ENCODE measurements at places on chromosomes 1 and 21.

DNA sequence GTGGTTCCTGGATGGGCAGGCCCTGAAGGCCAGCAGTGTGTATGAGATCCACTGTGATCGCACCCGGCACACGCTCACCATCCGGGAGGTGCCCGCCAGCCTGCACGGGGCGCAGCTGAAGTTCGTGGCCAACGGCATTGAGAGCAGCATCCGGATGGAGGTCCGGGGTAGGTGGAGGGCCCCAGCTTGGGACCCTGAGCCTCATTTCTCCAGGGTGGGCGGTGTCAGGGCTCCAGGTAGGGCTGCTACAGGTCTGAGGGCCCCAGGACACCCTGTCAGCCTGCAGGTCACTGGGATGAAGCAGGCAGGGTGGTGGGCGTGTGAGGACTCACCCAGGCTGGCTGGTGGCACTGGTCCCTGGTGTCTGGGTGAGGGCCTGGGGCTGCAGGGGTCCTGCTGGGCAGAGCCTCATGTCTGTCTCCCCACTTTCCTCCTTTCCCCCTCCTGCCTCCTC, 7.8 kb downstream of the OBSCN start:
- no peak for DNase-seq

- no peak for DNase-seq
Measured at GRCh38 chr1:56901716-56902115, 47.1 kb downstream of the C8A start.

DNA sequence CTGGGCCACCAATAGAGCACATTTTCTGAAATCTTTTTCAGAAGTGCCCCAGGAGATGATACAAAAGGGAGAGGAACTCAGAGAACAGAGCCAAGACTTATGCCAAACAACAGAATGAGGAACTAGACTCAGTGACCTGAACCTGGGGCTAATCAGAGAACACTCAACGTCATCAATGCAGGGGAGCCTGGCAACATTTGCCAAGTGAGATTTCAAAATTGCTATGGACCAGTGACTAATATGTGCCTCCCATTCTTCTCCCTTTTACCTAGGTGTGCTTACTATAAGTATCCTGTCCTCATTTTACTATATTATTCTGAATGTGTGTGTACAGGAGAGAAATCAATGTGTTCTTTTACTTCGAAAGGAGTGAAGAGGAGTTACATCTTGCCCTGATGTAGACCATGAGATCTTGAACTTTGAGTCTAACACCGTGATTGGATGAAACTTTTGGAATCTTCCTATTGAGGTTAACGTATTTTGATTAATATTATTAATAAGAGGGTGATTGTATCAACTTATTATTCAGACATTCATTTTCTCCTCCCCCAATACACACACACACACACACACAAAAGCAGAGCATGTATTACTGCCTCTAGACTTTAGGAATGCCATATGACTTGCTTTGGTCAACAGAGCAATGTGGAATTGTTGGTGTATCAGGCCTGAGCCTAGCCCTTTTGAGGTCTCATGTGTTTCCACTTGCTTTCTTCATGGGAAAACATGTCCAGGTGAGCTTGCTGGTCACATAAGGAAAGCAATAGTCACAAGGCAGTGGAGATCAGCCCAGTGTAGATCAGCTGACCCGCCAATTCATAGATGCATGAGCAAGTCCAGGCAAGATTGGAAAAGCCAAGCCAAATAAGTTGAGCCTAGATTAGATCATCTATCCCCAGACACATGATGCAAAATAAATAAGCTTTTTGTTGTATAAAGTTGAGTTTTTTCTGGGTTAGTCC, 80.3 kb upstream of the ETS2 start:
- no peak for DNase-seq

GRCh38 chr21:33244082-33244778, 14.5 kb downstream of the IFNAR2 start:
- no peak for DNase-seq

DNA sequence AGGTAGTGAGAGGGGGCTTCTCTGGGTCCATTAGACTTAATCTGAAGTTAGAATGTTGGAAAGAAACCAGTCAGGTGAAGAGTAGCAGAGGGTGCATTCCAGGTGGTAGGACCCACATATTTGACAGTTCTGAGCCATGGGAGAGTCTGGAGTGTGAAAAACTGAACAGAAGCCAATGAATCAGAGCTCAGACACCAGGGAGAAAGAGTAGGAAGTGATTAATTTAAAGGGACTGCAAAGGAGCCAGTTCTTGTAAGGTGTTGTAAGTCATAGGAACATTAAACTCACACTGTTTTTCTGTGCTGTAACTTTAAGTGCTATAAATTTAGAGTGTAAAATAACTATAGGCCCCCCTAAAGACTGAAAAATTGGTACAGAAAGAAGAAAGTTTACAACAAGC, 5.9 kb upstream of the DHX9 start:
- DNase-seq = no peak

- no peak for DNase-seq
Measured at GRCh38 chr21:24367936-24368335, 1239.3 kb downstream of the MRPL39 start.

DNA sequence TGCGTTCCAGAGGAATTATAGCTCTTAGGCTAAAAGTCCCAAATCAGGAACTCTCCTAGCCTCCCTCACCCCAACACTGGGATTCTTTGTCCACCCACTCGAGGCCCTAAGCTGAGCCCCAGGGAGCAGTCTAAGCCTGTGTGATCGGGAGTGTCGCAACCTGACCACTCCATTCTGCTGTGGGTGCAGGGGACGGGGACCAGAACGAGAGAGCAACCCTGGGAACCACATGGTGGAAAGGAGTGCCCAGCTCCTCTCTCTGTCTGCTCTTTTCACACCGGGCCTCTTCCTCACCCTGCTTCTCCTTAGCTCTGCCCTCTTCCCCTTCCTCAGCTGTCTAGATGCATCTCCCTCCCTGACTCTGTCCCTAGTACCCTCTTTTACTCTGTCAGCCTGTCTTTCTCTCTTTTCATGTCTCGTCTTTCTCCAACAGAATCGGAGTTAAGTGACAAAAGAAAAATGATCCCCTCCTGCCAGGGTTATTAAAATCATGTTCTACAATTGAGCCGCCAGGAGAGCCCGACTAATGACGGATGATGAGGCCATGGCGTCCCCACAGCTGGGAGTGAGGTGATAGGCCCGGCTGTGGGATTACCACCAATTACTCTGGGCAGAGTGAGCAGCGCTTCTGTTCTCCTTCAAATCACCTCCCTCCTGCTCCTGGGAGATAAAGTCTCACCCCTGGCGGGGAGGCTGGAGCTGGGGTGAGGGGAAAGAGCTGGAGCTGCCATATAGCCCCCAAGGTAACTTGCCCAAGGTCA, 34.5 kb upstream of the CSF3R start:
- no peak for DNase-seq

GRCh38 chr1:107246775-107247345, 106.0 kb downstream of the NTNG1 start:
- no peak for DNase-seq

GRCh38 chr1:229614701-229615100, 11.2 kb downstream of the TAF5L start:
- DNase-seq = no peak

DNA sequence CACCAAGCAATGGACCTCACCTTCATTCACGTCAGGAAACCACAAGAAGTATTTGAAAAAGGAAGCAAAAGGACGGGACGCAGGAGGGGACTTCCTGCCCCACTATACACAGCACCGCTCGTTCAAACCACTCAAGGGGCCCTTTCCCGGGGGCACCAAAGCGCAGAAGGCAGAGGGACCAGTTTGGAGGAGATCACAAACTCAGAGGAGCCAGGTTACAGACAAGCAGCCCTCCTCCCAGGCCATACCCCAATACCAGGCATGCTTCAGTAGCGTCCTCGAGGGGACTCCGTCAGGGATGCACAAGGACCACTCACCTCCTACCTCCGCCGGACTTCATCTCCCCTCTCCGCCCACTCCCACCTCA, 685 bp downstream of the CRTC2 start:
- no peak for DNase-seq

DNA sequence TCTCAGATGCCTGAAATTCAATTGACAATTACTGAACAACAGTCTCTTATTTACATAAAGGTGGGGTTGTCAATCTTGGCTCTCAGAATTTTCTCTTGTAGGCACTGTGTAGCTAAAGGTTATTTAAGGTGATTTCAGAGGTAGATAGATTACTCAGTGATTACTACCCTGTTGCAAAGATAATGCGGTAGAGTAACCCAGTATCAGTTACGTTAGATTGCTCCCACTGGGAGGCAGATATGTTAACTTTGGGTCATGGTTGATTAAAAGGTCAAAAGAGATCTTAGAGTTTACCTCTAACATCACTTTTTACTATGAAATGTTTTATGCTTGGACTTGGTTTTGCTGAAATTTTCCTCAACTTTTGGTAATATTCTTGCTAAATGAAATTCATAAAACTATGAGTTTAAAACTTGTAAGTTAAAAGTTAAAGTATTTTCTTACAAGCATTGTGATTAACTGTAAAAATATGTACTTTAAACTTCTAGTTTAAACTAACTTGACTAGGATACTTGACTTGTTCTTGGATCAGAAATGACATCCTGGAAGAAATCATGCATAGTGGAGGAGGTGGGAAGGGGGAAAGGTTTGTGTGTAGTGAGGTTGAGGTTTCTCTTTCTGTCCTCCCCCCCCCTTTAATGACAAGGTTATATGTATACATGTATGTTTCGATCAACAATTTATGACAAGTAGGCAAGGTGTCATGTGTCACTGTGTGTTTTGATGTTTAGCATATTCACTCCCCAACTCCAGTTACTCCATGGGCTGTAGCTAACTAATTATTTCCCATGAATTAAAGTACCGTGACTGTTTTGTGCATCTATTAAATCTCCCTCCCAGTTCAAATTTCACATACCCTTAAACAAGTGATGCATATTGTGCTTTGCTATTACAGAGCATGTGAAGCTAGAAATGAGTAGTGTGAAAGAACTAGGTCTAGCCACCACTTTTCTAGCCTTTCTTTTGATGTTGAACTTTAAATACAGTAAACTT, 2.9 kb downstream of the LAMC1 start:
- no peak for DNase-seq

- DNase-seq = no peak
Measured at GRCh38 chr1:237386362-237387143, 344.6 kb downstream of the RYR2 start.

- DNase-seq = no peak
Measured at GRCh38 chr21:33834801-33835500, 80.7 kb downstream of the ATP5PO start.
